ENCODE measurements at places on chromosomes 1 and 21.

- no peak for DNase-seq
These were observed 40.4 kb downstream of the FRRS1 start for GRCh38 chr1:99725996-99726395.

DNA sequence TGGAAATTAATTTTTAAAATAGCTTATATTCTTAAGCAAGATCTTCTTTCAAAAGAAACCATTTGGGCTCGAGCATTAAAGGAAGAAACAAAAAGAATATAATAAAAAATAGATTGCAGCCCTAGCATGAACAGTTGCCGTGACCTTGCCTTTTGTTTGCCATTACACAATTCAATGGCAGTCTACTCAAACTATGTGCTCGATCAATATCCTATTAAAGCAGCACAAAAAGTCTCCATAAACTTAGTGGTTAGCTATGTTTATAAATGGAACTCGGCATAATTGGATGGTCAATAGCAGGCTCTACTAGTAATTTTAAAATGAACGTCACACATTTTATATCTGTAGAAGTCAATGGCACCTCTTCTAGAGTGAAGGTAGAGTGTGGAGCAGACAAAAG, 256.5 kb downstream of the NFIA start:
- no peak for DNase-seq

DNA sequence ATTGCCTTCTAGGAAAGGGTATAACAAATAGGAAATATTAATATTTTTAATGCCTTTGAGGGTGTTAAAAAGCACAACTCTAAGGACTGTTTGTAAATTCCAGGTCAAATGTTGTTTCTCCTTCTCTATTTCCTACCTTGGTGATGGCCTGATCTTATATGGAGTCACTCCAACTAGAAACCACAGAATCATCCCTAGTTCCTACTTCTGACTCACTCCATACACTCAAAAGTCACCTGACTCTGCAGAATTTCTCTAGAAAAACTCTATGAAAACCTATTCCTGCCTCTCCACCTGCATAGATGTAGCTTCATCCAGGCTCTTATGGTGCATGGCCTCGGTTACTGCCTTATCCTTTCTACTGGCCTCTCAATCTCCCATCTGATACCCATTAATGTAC, 14.5 kb downstream of the RGS4 start:
- DNase-seq = no peak

GRCh38 chr1:22932803-22933470, 39.7 kb downstream of the LACTBL1 start:
- no peak for DNase-seq

- no peak for DNase-seq
These were observed 155.7 kb downstream of the ADSS2 start for GRCh38 chr1:244296003-244296402.

DNA sequence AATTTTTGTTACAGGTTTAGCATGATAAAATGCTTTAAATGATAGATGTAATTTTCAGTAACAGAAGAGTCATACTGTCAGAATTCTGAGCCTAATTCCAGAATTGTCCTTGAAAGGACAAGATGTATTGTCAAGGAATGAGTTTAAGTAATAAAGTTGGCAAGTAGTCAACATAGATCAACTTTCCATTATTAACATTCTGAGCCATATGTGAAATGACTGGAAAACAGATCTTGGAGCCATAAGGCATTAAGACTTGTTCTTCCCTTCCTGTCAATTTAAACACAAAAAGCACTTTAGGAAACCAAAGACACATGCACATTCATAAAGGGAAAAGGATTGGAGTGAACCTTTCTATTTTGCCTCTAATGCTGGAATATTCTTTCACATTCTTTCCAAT, 107.0 kb downstream of the ODF2L start:
- no peak for DNase-seq

DNA sequence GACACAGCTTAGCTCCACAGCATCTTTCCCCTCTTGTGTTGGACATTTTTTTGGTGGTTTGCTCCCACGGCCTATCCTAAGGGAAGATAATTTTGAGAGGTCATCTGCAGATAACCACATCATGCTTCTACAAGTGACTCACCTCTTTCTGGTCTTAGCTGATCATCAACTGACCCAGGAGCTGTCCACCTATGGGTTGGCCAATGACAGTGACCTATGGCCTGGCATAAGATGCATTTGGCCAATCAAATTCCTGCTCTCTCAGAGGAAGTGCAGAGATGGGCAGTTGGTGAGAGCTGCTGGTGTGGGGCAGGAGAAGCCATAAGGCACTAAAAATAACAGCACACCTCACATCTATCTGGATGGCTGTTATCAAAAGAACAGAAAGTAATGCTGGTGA, 100.0 kb upstream of the CLDN14 start:
- DNase-seq = no peak

- no peak for DNase-seq
These were observed 33.5 kb upstream of the AKT3 start for GRCh38 chr1:243883551-243883950.

- no peak for DNase-seq
These were observed 89.2 kb upstream of the SELENON start for GRCh38 chr1:25710583-25711347.

Measured in NCI-H1092 (cell line).